Renal cortical epithelial cell (primary cell): ENCODE measurements at places on chromosomes 12 and 14.
A peak's percentile ranks its signal among the peaks of the same experiment; 100 is the strongest.

DNA sequence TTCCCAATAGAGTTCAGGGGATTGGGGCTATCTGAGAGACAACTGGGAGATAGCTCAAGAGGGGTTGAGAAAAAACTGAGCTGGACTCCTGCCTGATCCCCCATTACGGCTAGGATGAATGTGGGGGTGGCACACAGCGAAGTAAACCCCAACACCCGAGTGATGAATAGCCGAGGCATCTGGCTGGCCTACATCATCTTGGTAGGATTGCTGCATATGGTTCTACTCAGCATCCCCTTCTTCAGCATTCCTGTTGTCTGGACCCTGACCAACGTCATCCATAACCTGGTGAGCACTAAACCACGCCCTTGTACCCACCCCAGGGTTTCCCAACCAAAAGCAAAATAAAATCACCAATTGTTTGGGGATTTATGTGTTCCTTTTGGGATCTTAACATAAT, 1.0 kb downstream of the ORMDL2 start:
- no peak for DNase-seq

- DNase-seq: no peak
These were observed 15.1 kb downstream of the CYP46A1 start for GRCh38 chr14:99699085-99699760.

GRCh38 chr12:105799103-105799502, 339.7 kb downstream of the NUAK1 start:
- DNase-seq: no peak

DNA sequence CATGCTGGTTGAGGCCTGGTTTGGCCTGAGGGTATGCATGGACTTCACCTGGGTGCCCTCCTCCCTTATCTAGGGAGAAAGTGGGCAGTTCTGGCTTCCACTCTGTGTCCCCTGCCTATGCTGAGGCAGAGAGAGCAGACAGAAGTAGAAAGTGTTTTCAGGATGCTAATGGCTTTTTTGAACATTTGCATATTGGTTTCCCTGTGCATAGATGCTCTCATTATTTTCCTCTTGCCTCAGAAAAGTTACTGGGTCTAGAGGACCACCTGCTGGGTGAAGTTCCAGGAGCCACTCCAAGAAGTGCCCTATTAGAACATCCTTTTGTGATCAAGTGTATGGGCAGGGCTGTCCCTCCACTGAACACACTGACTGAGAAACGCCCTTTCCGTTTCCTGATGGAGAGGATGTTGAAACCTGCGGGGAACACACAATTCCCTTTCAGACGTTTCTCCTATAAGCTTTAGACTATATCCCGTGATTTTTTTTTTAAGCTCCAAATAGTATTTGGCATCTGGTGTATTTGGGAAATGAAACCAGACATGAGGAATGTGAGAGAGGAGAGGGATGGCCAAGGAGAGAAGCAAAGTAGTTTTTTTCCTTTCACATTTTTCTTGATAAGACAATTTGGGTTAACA, 66.6 kb downstream of the DAAM1 start:
- DNase-seq: no peak

DNA sequence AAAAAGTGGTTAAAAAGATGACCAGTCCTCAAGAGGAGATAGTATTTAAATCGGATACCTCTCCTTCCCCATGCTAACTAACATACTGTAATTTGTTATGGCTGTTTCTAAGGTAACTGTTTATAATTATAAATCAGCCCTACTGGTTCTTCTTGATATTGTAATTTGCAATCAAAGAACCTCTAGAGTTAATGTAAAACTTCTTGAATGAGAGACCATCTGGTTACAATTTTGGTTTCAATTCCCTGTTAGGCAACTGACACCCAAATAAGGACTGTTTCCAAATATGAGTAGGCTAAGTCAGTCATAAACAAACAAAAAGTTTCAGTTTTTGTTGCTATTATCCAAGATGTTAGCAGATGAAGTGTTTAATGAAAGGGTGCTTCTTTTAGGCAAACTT, 120.2 kb upstream of the DNM1L start:
- DNase-seq: peak; percentile 57

- DNase-seq: no peak
These were observed 19.1 kb downstream of the CAMKK2 start for GRCh38 chr12:121277374-121277759.

GRCh38 chr14:94217116-94217515, 43.0 kb downstream of the PPP4R4 start:
- DNase-seq: no peak

DNA sequence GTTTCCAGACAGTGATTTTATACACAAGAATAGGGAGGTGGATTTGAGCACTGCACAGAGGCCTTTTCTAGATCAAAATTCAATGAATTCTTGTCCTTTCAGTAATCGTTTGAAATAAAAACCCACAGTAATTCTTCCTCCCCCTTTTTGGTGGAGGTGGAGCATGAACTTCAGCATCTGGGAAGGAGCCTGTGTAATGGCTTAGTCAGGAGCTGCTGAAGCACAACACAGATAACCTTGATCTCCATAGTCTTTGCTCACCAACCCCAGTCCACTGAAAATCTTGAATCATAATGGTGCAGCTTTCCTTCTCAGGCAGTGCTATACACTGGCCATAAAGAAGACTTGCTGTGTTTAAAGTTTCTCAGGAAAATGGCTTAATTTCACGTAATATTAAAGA, 6.4 kb upstream of the TBPL2 start:
- DNase-seq: peak; percentile 91

DNA sequence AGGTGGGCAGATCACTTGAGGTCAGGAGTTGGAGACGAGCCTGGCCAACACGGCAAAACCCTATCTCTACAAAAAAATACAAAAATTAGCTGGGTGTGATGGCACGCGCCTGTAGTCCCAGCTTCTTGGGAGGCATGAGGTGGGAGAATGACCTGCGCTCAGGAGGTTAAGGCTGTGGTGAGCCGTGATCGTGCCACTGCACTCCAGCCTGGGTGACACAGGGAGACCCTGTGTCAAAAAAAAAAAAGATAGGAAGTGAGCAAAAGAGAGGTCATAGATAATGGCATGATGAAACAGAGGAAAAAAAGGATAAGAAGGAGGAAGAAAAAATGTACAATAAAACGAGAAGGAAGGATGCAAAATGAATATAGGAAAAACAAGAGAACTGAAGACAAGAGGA, 159.5 kb downstream of the ETV6 start:
- no peak for DNase-seq

GRCh38 chr14:76194327-76194726, 42.6 kb downstream of the GPATCH2L start:
- DNase-seq: no peak

GRCh38 chr12:111304642-111305071, 64.2 kb downstream of the PHETA1 start:
- DNase-seq: no peak

DNA sequence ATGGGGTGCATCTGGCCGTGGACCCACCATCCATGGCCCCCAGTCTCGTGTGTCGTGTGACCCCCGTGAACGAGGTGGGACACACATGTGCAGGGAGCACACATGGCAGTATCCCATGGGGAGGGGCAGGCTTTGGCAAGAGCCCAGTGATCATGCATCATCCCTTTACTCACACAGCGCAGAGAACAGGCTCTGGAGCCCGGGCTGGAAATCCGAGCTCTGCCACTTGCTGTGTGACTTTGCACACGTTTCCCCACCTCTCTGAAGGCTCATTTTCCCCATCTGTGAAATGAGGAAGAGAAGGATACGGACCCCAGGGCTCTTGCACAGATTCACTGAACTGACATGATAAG, 119.9 kb downstream of the PHETA1 start:
- no peak for DNase-seq

- peak; percentile 68 for DNase-seq
These were observed 10.8 kb downstream of the SINHCAF start for GRCh38 chr12:31315044-31315715.

DNA sequence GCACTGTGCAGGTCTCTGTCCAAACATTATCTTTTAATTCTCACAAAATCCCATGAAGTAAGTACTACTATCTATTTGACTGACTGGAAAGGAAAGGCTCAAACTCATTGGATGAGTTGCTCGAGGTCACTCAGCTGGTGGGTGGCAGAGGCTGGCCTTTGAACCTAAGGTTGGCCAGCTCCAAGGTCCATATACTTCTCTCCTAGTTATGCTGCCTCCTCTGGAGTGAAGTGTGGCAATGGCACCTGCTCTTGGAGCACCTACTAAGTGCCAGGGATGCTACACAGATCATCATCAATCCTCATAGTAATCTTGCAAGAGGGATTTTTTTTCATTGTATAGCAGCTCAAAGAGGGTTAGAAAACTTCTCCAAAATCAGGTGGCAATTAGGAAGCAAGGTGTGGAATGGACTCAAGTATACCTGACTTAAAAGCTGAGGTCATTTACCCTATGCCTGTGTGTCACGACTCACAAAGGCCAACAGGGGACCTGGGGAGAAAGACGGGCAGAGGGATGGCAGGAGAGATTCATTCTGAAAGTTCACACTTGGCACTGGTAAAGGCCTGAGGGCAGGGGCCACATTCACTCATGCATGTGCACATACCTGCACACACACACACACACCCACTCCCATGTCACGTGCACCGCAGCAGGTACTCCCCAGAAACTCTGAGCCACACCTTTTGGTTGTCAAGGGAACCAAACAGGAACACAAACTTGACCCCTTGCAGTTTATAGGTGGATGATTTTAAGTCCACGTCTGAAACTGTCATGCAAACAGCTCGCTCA, 146.4 kb downstream of the FOXN3 start:
- DNase-seq: peak; percentile 73

GRCh38 chr12:42933461-42934081, 344.0 kb upstream of the PRICKLE1 start:
- no peak for DNase-seq

DNA sequence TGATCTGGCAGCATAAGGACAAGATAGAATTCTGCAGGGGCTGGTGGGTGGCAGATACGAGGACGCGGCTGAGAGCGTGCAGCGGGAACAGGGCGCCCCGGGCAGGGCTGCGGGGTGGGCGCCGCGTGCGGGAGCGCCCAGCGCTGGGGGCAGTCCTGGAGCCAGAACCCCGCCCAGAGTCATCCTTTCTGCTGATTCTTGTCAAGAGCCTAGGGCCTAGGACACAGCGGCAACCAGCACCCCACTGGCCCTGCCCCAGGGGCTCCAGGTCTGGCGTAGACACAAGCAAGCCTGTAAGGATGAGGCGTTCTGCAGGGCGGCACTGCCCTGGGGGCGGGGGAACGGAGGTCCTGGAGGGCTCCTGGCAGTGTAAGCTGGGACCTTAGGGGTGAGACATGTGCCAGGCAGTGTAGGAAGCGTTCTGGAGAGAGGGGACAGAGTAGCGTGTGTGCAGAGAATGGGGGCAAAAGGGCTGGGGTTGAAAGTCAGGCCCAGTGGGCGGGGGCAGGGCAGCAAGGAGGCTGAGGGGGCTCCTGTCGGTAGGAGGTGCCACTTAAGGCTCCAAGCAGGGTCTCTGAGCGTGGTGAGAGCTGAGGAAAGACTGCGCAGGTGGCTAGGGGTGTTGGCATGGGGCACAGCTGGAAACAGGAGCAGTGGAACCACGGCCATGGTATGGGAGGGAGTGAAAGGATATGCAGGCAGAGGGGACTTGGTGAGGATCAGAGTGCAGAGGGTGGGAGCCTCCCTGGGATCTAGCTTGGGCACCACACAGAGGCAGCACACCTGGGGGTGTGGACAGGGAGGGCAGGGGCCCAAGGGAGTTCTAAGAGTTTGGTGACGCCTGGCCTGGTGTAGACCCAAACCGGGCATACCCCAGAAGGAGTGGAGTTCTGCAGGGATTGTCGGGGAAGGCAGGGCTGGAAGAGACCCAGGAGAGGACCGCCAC, 845 bp upstream of the AHNAK2 start:
- DNase-seq: no peak

GRCh38 chr12:96194576-96194889, 358 bp downstream of the ELK3 start:
- DNase-seq: no peak

DNA sequence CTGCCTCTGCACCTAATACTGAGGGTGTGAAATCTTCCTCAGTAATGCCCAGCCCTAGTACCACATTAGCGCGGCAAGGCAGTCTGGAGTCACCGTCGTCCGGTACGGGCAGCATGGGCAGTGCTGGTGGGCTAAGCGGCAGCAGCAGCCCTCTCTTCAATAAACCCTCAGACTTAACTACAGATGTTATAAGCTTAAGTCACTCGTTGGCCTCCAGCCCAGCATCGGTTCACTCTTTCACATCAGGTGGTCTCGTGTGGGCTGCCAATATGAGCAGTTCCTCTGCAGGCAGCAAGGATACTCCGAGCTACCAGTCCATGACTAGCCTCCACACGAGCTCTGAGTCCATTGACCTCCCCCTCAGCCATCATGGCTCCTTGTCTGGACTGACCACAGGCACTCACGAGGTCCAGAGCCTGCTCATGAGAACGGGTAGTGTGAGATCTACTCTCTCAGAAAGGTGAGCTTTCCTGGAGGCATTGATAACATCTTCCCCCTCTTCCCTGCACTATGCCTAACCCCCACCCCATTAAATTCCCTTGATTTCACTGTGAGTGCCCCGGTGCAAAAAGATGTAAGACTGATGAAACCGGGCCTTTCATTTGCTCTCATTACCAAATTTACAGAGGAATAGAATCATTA, 291.4 kb downstream of the NAV3 start:
- DNase-seq: no peak

- no peak for DNase-seq
These were observed 14.1 kb downstream of the CCDC63 start for GRCh38 chr12:110860833-110861296.

GRCh38 chr14:105078294-105078693, 13.1 kb upstream of the GPR132 start:
- no peak for DNase-seq

- DNase-seq: no peak
These were observed 53.9 kb downstream of the ANAPC7 start for GRCh38 chr12:110349514-110350151.

GRCh38 chr12:53751336-53752191, at the start of gene CISTR:
TSS of gene CISTR (minus strand) at chr12:53751979.
- DNase-seq: no peak

DNA sequence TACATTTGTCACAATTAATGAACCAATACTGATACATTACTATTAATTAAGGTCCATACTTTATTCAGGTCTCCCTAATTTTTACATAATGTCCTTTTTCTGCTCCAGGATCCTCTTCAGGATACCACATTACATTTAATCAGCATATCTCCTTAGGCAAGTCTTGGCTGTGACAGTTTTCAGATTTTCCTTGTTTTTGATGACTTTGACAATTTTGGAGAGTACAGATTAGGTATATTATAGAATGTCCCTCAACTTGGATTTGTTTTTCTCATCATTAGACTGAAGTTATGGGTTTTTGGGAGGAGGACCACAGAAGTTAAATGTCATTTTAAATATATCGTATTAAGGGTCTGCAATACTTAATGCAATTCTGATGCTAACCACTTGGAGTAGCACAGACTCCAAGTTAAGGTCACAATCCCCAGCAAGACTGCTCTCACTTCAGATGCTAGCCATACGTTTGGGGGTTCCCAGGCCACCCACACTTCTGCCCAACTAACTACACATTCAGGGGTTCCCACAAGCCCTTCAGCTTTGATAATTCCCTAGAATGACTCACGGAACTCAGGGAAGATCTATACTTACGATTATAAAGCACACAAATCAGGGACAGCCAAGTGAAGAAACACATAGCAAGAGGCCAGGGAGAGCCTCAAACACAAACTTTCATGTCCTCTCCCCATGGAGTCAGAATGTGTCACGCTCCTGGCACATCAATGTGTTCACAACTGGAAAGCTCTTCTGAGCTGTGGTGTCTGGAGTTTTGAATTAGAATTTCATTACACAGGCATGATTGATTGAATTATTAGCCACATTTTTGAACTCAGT, 17.0 kb upstream of the NUBPL start:
- DNase-seq: peak; percentile 5

GRCh38 chr12:64610079-64610659, at the start of gene RASSF3:
TSS of gene RASSF3 (plus strand) at chr12:64610495. CDS start at chr12:64610633, 138 bp downstream.
- no peak for DNase-seq

- DNase-seq: peak; percentile 16
These were observed 71.3 kb downstream of the PHLDA1 start for GRCh38 chr12:75960086-75960910.

GRCh38 chr14:96162741-96163140, 41.9 kb upstream of the BDKRB2 start:
- DNase-seq: no peak
